Karpas-422 (cell line): ENCODE measurements at places on chromosomes 6 and 20.

DNA sequence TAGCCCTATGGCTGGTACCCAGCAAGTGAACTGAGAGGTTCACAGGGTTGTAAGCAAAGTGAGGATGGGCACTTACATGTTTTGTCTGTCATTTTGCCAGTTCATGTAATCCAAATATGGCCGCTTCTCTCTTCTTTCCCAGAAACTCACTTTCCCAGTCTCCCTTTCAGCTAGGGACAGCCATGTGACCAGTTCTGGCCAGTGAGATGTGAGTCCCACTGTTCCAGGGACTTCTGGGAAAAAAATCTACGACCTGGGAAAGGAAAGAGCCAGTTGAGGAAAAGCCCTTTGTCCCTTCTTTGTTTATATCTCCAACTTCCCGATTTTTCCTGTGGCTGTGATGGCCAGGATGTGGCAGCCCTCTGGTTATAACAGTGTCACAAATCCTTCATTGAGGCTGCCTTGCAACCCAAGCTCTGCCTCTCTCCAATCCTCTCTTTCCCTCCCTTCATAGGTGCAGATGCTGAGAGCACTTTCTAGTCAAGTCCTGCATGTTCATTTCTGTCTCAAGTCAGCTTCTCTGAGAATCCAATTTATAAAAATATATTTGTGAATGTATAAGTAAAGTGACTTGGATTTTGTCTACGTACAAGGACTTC is 148.6 kb upstream of the ZFP64 start:
- no peak for DNase-seq

- DNase-seq = no peak
Observed at GRCh38 chr6:36364669-36365479, 22.6 kb downstream of the ETV7 start.

DNA sequence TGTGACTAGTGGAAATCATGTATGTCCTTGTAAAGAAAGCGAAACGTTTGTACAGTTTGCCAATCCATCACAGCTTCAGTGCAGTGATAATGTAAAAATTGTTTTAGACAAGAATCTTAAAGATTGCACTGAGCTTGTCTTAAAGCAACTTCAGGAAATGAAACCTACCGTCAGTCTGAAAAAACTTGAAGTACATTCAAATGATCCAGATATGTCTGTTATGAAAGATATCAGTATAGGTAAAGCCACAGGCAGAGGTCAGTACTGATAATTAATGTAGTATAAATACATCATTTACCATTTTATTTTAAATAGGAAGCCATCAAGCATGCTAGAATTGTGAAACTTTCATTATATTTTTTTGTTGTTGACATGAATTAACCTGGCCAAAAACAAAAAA is 60.9 kb upstream of the SMIM8 start:
- no peak for DNase-seq

DNA sequence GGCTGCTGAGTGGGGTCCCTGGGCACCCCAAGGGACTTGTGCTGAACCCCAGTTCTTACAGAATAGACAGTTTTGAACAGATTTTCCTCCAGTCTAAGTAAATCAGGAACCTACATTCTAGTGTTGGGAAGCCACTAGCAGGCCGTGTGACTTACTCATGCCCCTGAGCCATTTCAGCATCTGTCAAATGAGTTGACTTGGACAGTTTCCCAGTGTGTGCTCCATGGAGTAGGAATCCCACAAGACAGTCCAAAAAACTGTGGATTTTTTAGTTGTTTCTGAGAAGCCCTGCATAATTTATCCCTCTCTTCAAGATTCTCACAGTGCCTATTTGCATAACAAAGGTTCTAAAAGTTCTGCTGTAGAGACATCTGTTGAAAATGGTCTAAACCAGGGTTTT is 2.1 kb downstream of the GABRR2 start:
- DNase-seq = no peak

DNA sequence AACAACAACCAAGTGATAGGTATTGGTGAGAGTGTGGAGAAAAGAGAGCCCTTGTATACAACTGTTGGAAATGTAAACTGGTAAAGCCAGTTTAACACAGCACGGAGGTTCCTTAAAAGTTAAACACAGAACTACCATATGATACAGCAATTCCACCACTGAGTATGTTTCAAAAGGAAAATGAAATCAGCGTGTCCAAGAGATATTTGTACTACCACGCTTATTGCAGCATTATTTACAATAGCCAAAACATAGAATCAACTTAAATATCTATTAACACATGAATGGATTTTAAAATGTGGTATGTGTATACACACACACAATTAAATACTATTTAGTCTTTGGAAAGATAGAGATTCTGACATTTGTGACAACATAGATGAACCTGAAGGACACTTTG is 1.1 kb downstream of the PTCHD4 start:
- DNase-seq = no peak

- no peak for DNase-seq
Observed at GRCh38 chr20:7966176-7966575, 25.9 kb upstream of the HAO1 start.

- DNase-seq = no peak
Observed at GRCh38 chr6:97702248-97702647, 419.2 kb upstream of the MMS22L start.

- DNase-seq = no peak
Observed at GRCh38 chr20:19642860-19643259, 115.2 kb upstream of the RIN2 start.

DNA sequence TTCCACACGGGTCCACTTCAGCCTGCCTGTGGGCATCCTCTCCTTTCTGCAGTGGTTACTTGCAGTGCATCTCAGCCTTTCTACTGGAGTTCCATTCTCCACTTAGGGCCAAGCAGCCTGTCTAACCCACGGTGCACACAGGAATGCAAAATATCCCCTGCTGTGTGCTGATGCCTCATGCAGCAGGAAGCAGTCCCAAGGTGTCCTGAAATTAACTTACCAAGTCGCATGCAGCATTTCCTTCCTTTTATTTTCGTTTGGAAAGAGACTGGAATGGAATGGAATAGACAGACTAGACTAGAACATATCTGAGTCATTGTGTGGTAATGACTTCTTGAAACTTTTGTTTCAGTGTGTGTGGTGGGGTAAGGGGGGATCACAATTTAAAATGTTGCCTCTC is 25.9 kb upstream of the FOXQ1 start:
- no peak for DNase-seq

- DNase-seq = no peak
Observed at GRCh38 chr6:128847431-128848210, 35.3 kb upstream of the LAMA2 start.

- no peak for DNase-seq
Observed at GRCh38 chr6:38482466-38482865, 157.3 kb downstream of the BTBD9 start.

DNA sequence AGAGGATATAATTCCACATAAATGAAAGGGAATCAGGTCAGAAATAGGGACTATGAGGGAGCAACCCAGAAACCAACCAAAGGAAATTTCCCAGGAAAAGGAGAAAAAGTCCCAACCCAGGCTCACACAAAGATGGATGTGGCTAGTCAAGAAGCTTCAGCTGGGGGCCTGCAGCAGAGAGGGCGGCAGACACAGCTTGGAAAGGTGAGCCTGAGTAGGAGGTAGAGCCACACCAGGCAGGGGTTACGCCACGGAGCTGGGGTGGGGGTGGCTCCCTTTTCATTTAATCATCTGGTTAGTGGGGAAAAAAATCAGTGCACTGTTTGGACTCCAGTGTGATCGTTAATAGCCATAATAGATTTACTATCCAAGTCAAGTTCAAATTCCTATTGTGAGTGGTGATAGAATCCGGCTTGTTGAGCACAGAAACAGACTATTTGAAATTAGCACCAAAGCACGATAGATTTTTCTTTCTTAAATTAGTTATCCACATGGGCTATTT is 220.6 kb downstream of the TPBG start:
- DNase-seq = no peak

GRCh38 chr20:19958928-19959327 is 58.2 kb upstream of the NAA20 start:
- DNase-seq = no peak

DNA sequence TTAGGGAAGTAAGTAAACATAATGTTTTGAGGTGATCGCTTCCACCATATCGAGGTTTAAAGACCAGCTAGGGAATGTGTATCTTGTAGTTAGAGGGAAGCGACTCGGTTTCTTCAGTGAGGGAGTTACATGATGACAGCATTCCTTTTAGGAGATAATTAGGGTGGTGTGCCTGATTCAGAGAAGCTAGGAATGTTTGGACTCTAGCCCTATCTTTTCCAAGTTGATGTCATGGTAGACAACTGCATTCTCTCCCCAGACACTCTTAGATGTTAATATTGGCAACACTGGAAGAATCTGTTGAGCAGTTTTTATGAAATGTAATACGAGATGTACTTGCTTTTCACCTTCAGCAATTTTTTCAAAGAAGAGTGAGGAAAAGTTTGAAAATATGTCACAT is 12.9 kb upstream of the HIVEP1 start:
- DNase-seq = no peak

DNA sequence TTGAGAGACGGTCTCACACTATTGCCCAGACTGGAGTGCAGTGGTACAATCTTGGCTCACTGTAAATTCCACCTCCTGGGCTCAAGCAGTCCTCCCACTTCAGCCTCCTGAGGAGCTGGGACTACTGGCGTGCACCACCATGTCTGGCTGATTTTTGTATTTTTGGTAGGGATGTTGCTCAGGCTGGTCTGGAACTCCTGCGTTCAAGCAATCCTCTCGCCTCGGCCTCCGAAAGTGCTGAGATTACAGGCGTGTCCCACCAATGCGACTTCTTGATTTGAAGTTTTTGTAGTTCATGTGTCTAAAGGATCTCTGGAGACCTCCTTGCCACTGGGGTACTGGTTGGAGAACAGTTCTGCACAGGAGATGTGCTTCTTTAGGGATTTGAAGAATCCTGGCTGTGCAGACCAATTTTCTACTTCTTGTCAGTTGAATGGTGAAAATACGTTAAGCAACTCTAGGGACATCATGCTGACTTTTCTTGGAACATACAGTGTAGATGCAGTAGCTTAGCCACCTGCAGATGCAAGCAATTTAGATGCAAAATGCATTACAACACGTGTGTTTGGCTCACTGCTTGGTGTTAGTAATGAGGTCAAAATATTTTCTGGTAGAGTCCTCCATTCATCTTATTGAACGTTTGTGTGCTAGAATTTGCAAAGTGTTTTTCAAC is 28.2 kb downstream of the SYTL3 start:
- peak; percentile 27 for DNase-seq

DNA sequence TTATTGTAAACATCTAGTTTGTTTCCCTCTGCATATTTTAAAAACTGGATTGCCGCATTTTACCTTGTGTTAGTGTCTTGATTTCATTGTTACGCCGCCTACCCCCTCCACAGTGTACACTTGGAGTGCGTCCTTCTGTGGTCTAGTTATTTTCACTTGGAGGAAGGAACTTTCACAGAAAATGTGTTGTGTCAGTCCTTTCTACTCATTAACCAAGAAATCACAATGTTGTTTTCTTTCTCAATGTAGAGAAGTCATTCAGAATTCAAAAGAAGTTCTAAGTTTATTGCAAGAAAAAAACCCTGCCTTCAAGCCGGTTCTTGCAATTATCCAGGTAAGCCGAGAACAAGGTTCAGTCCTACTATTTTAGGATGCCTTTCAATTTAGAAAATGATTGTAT is 10.3 kb downstream of the MTHFD1L start:
- DNase-seq = no peak

GRCh38 chr6:156410649-156411048 is 366.5 kb upstream of the ARID1B start:
- DNase-seq = peak; percentile 45

DNA sequence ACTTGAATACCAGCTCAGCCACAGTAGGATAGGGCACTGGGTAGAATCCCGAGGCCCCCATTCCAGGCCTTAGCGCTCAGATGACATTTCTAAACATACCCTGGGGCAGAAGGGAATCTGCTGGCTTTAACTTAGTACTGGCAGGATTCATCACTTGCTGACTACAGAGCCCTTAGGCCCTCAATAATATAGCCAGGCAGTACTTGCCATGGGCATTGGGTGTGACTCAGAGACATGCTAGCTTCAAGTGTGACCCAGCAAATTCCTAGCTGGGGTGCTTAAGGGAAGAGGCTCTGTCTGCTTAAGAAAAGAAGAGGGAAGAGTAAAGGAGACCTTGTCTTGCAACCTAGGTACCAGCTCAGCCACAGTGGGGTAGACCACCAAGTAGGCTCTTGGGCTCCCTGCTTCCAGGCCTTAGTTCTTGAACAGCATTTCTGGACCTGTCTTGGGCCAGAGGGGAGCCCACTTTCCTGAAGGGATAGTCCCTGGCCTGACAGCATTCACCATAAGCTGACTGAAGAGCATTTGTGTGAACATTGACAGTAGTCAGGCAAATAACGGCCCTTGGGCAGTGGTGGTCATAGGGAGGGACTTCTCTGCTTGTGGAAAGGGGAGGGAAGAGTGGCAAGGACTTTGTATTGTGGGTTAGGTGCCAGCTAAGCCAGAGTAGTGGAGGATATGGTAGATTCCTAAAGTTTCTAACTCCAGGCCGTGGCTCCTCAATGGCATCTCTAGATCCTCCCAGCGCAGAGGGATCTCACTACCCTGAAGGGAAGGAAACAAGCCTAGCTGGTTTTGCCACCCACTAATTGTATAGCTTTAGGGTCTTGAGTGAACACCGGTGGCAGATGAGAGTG is 48.5 kb upstream of the HACE1 start:
- DNase-seq = no peak

DNA sequence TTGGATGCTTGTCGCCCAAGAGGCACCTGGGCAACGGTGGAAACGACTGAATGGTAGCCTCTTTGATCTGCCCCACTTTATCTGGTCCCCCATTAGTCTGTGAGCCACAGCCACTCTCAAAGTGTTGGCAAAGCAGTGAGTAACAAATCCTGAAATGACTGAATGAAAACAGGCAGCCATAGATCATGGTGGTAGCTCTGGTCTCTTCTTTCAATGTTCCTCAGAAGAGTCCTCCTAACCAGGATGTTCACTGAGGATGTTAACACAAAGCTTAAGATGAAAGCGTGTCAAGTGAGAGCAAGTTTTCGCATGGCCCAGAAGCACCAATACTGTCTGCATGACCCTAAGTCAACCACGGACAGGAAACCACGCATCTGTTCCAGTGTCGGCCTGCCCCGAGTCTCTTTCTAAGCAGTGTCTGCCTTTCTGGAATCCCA is 107.3 kb downstream of the IRF4 start:
- no peak for DNase-seq

DNA sequence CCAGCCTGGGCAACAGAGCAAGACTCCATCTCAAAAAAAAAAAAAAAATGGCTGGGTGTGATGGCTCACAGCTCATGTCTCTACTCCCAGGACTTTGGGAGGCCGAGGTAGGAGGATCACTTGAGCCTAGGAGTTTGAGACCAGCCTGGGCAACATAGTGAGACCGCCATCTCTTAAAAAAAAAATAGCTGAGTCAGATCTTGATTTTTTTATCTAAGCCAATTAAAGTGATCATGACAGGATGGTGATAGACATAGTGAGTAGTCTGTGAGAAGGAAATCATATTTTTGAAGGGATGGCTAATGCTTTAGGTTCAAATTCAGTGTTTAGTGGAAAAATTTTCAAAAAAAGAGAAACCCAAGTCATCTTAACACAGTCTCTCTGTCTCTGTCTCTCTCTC is 114.6 kb upstream of the JARID2 start:
- no peak for DNase-seq
